Upper lobe of left lung (tissue), 6 donors: ENCODE measurements at places on chromosomes 2 and 18. TPM values are rescaled to one million over a fixed set of nuclear protein-coding genes. Genes with fewer than 3 reads are reported as not detected.

Gene KCNJ13
- total RNA-seq = not detected

Gene FIGLA
- not detected for total RNA-seq

Gene RIF1
- total RNA-seq = 41.9 TPM

Gene KCNG2
- total RNA-seq = 0.91 TPM

Gene ALLC
- total RNA-seq = not detected

Gene VWA3B
- total RNA-seq = 0.72 TPM
